ENCODE measurements at places on chromosomes 4 and X. TPM values are rescaled to one million over a fixed set of nuclear protein-coding genes. Genes with fewer than 3 reads are reported as not detected.

The SULT1E1 gene
- total RNA-seq, result not detected

The GAGE12F gene
- not detected for total RNA-seq

The GNRHR gene
- total RNA-seq, result not detected

The NDST3 gene
- 5.7 TPM for total RNA-seq

The FAM9B gene
- total RNA-seq, result not detected

The C4orf36 gene
- total RNA-seq, result 3.2 TPM

The UGT2B17 gene
- total RNA-seq, result not detected

The SPANXA2 gene
- not detected for total RNA-seq

The SNCA gene
- total RNA-seq, result 29.6 TPM

The RBM3 gene
- total RNA-seq, result 261 TPM

The SHROOM2 gene
- 10.3 TPM for total RNA-seq

The TMEM271 gene
- 0.32 TPM for total RNA-seq

The CXCL11 gene
- total RNA-seq, result not detected

The TLR1 gene
- total RNA-seq, result not detected

The MYOZ2 gene
- not detected for total RNA-seq

The XPNPEP2 gene
- total RNA-seq, result 0.32 TPM

The HSFX2 gene
- total RNA-seq, result not detected

The YY2 gene
- total RNA-seq, result 1.5 TPM

The GLRA3 gene
- not detected for total RNA-seq

The CENPE gene
- total RNA-seq, result 59.7 TPM

The FAM200B gene
- 39.5 TPM for total RNA-seq
